ENCODE measurements at places on chromosomes 11 and 22. TPM values are rescaled to one million over a fixed set of nuclear protein-coding genes. Genes with fewer than 3 reads are reported as not detected.

Gene MS4A15
- total RNA-seq = not detected

Gene ISX
- total RNA-seq = 53.1 TPM

Gene PANX3
- total RNA-seq = not detected

Gene MICALL1
- 27.3 TPM for total RNA-seq

Gene SOX6
- 3.0 TPM for total RNA-seq

DNA sequence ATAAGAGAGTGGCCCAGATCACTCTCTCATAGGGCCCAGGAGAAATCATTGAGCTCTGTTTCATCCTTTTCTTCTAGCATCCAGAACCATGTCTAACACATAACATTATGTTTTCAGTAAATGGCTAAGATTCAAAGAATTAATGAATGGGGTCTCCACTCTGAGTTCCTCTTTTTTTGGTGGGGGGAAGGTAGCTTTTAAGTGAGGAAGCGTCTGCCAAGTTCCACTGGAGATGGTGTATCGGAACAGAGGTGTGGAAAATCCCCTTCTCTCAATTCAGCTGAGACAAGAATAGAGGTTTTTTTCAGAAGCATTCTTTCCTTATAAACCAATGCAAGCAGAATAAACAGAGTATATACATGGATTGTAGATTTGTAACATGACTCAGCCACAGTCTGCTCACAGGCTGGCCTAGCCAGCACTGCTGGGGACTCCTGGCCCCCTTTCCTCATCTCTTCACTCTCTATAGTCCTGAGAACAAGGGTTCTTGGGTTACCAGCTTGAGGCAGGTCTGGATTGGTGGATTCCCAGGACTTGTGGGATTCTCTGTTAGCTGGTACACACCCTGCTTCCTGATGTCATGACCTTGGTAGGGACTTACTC, 97.2 kb downstream of the TRAF6 start:
- peaks cover 11% of the 10 kb centered on the region for H3K36me3 ChIP-seq
- no peaks in the 10 kb centered on the region for H3K4me1 ChIP-seq
- DNase-seq = no peak
- H3K27me3 ChIP-seq = no peaks in the 10 kb centered on the region
- no peak overlapping the region for H3K4me3 ChIP-seq

DNA sequence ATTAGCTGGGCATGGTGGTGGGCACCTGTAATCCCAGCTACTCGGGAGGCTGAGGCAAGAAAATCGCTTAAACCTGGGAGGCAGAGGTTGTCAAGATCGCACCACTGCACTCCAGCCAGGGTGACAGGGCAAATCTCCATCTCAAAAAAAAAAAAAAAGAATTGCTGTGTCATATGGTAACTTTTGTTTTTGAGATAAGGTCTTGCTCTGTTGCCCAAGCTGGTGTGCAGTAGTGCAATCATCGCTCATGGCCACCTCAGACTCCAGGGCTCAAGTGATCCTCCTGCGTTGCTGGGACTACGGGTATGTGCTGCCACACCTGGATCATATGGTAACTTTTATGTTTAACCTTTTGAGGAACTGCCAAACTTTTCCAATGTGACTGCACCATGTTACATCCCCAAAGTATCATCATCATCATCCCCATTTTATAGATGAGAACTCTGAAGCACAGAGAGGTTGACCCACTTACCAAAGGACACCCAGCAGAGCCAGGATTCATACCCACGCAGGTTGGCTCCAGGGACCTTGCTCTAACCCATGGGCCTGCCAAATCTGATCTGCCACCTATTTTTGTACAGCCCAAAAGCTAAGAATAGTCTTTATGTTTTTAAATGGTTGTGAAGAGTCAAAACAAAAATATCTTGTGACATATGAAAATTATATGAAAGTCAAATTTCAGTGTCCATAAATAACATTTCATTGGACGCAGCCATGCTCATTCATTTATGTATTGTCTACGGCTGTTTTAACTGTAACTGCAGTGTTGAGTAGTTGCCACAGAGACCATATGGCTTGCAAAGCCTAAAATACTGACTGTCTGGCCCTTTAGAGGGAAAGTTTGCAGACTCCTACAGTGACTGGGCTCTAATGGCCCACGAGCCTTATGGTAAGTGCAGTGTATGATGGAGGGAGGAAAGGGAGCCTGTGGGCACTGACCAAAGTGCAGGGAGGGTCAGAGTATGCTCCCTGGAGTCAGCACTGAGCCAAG, 45.3 kb downstream of the GDPD5 start:
- no peak overlapping the region for H3K4me3 ChIP-seq
- no peaks in the 10 kb centered on the region for H3K27me3 ChIP-seq
- H3K27ac ChIP-seq = no peak overlapping the region
- no peaks in the 10 kb centered on the region for H3K4me1 ChIP-seq
- DNase-seq = no peak

DNA sequence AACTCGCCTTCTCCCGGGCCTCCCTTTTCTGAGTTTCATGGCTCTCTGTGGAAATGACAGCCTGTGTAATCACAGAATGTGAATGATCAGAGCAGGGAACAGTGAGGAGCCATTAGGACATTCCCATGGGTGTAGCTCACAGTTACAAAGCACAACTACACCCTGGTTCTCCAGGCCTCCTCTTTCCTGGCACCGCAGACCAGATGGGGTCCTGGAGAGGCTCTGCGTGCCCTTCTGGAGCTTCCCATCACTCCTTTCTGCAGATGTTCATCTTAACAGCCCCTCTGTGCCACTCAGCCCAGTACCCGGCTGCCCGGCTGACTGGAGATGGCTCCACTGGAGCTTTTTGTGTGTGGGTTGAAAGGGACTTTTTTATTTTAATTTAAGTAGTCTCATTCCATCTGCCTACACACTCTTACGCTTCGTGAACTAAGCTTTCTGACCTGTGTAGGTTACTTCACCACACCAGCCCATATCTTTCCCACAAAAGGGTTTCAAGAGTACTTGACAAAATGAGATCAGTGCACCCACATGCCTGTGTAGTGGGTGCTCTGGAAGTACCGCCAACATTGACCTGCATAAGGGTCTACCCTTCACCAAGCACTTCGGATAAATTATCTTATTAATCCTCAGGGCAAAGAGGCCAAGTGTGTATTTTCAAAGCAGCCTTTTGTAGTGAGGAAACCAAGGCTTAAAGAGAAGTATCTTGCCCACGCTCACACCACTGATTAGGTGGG, 29.8 kb downstream of the SREBF2 start:
- H3K4me3 ChIP-seq = no peak overlapping the region
- no peaks in the 10 kb centered on the region for H3K4me1 ChIP-seq
- peak overlapping the region; percentile 49 for H3K27ac ChIP-seq
- H3K36me3 ChIP-seq = peaks cover under 1% of the 10 kb centered on the region

- no peaks in the 10 kb centered on the region for H3K4me1 ChIP-seq
- H3K36me3 ChIP-seq = no peaks in the 10 kb centered on the region
These were observed 29.4 kb downstream of the CCDC83 start for GRCh38 chr11:85884581-85885021.

DNA sequence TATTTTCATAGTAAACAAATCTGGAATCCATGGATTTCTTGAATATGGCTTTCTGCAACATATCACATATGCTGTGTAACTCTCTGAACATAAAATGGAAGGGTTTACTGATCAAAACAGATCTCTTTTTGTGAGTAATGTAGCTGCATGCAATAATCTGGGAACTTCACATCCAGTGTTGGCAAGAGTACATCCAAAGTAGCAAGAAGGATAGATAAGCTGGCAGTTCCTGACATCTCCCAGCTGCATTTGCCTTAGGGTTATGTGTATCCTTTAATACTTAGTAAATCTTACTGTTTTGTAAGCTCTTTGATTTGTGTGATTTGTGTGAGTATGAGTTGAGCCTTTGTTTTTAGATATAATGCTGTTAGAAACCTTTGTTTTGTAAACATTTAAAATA, 280.4 kb upstream of the CNTN5 start:
- H3K27ac ChIP-seq = no peak overlapping the region
- no peaks in the 10 kb centered on the region for H3K27me3 ChIP-seq
- H3K4me1 ChIP-seq = no peaks in the 10 kb centered on the region
- DNase-seq = no peak
- no peak overlapping the region for H3K4me3 ChIP-seq

DNA sequence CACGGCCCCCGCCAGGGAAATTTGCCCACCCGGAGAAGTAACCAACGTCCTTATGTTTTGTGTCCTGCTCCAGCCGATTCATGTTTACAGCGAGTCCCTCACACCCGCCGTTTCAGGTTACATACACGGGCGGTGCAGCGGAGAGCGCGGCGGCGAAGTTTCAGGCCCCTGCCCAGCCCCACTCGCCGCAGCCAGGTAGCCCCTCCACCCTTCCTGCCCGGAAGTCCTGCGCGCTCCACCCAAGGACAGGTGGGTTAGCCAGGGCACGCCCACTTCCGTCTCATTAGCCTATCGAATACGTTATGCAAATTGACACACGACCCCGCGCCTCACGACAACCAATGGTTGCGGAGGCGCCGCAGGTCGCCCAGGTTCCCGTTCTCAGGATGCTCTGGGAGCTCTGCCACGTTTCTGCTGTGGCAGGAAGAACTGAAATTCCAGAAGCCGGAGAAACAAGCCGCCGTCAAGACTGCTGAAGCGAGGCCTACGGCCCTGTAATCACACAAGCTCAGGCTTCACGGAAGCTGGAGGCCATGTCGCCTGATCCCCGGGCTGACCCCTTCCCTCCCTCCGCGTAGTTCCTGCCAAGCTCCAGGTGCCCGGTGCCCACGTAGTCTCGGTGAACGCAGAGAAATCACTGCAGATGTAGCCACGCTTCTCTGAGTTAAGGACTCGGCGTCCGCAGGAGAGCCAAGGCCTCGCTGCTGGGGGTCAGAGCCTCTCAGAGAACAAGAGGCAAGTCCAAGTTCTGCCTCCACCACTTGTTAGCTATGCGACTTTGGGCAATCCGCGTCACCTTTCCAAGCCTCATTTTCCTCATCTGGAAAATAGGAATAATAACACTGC, 22.4 kb upstream of the MYH9 start:
- peak; percentile 96 for DNase-seq
- H3K36me3 ChIP-seq = no peaks in the 10 kb centered on the region
- H3K27ac ChIP-seq = peak overlapping the region; percentile 88
- peak overlapping the region; percentile 17 for H3K4me3 ChIP-seq
- H3K4me1 ChIP-seq = peaks cover 5% of the 10 kb centered on the region

DNA sequence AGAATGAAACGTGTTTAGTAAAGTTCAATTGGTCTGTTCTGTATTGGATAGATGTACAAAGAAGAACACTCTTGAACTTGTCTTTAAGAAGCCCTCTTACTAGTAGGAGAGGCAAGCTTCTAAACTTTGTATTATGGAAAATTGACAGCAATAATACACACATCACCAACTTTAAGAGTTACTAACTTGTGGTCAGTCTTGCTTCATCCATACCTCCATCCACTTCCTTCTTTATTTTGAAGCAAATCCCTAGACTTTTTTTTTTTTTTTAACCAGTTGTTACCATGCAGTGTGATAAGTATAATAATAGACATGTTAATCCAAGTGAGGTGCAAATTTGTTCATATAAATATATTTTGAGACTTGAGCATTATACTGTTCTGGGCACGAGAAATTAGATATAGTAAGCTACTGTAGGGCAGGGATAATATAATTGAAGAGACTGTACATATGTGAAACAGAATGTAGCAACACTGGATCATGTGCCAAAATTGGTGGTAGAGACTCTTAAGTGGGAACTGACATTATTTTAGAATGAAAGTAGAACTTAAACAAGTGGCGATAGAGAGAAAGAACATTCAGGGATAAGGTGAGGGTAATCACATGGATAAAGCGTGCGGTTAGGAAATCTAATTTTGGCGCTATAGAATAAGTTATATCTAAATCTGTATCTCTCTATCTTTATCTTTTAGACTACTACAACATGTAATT, 6.5 kb downstream of the FAR1 start:
- H3K27ac ChIP-seq = no peak overlapping the region
- H3K36me3 ChIP-seq = no peaks in the 10 kb centered on the region
- no peak for DNase-seq
- H3K27me3 ChIP-seq = no peaks in the 10 kb centered on the region

DNA sequence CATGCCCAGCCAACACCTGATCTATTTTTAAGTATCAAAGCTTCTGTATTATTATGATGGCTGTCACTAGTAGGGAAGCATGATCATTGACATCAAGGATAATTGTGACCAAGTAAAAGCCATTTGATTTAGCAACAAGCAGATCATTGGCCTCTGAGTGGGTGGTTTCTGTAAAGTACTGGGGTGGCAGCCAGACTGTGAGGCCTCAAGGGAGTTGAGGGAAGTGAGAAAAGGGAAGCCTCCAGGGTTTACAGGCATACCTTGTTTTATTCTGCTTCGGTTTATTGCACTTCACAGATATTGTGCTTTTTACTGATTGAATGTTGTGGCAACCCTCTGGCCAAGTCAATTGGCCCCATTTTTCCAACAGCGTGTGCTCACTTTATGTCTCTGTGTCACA, 60.1 kb downstream of the PRR5L start:
- DNase-seq = peak; percentile 60
- no peaks in the 10 kb centered on the region for H3K36me3 ChIP-seq
- H3K27ac ChIP-seq = peak overlapping the region; percentile 47
- H3K27me3 ChIP-seq = no peaks in the 10 kb centered on the region

GRCh38 chr11:132681971-132682370, 850.3 kb downstream of the OPCML start:
- no peak for DNase-seq
- H3K4me3 ChIP-seq = no peak overlapping the region
- no peaks in the 10 kb centered on the region for H3K4me1 ChIP-seq
- no peak overlapping the region for H3K27ac ChIP-seq
- H3K27me3 ChIP-seq = no peaks in the 10 kb centered on the region

GRCh38 chr11:128619540-128620308, 32.4 kb upstream of the ETS1 start:
- no peak overlapping the region for H3K4me3 ChIP-seq
- H3K36me3 ChIP-seq = no peaks in the 10 kb centered on the region
- H3K4me1 ChIP-seq = no peaks in the 10 kb centered on the region

DNA sequence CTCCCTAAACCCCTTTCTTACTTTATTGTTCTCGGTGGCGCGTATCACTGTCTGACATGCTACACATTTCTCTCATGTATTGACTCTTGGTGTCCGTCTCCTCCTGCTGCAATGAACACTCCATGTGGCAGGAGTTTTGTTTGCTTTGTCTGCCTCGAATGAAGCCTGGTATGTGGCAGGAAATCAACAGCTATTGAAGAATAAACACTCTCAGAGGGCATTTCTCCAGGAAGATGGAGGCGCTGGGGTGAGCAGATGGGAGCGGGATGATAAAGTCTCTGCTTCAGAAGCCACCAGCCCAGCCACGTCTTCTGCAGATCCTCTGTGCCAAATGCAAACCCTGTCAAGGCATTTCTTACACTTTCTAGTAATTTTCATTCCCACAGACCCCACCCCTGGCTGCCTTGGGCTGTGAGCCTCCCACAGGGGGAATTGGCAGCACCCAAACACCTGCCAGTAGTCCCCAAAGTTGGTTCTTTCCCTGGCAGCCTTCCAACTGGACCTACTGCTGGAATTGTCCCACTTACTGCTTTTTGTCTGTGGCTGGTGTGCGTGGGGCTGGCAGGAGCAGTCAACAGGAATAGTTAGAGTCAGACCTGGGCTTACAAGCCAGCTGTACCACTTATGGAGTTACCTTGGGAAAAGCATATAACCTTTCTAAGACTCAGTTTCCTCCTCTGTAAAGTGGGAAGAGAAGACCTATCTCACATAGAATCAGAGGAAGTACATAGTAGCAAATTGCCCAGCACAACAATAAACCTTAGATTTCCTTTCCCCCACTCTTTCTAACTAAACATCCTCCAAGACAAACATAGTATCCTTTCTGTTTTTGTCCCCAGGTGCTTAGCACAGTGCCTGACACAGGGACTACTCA, 13.3 kb upstream of the IL10RA start:
- H3K27me3 ChIP-seq = no peaks in the 10 kb centered on the region
- H3K27ac ChIP-seq = peak overlapping the region; percentile 58
- no peak overlapping the region for H3K4me3 ChIP-seq
- peak; percentile 53 for DNase-seq
- peaks cover 19% of the 10 kb centered on the region for H3K4me1 ChIP-seq

All from colonic mucosa (tissue), 4 donors.